RWPE1 (cell line): ENCODE measurements at places on chromosomes 1 and 21.

DNA sequence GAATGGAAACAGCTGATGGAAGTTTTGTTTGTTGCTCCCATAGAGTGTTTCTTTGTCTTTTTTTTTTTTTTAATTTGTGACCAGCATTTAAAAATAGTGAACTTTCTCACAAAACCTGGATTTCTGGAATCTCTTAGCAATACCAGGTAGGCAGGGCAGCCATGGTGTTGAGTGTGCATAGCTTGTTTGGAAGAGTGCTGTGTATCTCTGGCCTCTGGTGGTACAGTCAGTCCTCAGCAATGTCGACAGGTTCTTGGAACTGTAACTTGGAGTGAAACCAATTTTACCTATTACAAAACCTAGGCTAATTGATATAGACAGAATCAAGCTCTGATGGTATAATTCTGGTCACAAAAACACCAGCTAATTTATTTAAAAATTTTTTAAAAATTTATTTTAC, 6.7 kb downstream of the AADACL3 start:
- DNase-seq: no peak

DNA sequence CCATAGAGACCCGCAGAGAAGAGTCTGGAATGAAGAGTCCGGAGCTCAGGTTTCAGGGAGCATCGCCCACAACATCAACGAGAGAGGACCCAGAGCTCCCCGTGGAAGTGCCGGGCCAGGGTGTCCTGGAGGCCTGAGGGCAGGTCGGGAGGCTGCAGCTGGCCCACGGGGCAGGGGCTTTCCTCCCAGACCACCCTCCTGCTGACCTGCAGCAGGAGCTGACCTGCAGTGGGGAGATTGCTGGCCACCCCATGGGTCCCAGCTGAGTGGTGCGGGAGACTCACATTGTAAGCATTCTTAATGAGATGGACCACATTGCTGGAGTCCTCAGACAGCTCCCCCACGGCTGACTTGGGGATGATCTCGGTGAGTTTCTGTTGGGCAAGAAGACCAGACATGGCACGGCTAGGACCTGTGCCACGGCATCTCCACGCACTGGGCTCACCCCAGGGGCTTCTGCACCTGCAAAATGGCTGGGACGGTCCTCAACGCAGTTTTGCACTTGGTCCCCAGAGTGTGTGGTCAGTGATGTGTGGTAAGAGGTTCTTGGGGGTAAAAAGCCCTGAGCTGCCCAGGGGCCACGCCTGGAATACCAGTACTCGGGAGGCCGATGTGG, 21.3 kb upstream of the PTTG1IP start:
- no peak for DNase-seq

- DNase-seq: no peak
Observed at GRCh38 chr1:60581455-60582220, 500.7 kb upstream of the NFIA start.

DNA sequence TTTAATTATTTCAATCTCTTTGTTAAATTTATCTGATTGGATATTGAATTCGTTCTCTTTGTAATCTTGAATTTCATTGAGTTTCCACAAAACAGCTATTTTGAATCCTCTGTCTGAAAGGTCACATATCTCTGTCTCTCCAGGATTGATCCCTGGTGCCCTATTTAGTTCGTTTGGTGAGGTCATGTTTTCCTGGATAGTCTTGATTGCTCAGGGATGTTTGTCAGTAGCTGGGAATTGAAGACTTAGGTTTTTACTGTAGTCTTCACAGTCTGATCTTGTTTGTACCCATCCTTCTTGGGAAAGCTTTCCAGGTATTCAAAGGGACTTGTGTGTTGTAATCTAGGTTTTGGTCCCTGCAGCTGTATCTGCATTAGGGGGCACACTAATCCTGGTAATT, 6.8 kb upstream of the MTARC2 start:
- no peak for DNase-seq

DNA sequence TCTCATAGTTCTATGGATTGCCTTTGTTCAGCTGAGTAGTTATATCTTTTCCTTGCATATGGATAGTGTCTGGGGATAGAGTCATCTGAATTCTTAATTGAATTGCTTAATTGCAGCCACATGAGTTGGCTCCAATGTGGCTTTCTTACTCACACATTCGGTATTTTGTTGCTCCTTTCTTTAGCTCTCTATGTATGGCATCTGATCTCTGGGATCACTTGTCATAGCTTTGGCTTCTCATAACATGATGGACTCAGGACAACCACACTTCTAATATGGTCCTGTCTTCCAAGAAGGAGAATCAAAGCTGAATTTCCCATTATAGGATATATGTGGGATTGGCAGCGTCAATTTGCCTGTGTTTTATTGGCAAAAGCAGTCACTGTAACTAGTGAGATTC, 716.2 kb downstream of the NCAM2 start:
- DNase-seq: no peak

DNA sequence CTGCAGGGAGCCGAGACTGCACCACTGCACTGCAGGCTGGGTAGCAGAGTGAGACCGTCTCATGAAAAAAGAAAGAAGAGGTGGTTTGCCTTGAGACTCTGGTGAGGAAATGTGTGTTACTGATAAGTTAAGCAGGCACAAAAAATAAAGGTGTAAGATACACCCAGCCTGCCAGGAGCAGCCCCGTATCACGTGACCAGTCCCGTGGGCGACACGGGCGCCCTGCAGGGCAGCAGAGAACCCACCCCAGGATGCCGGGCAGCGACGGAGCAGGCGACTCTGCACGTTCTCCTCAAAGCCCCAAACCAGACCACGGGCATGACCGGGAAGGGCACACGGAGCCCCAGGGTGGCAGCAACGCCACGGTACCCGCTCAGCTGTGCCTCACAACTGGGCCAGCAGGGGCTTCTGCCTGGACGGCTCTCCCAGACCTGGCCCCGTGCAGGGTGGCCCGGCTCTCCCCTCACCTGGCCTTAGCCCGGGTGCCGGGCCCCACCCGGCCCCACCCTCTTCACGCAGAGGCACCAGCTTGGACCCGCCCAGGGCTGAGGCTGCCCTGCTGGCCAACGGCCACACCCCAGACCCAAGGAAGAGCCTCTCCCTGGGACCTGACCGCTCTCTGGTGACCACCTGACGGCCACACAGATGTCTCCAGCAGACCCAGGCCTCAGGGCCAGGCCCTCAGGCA, 8.1 kb upstream of the TNFRSF4 start:
- DNase-seq: no peak

DNA sequence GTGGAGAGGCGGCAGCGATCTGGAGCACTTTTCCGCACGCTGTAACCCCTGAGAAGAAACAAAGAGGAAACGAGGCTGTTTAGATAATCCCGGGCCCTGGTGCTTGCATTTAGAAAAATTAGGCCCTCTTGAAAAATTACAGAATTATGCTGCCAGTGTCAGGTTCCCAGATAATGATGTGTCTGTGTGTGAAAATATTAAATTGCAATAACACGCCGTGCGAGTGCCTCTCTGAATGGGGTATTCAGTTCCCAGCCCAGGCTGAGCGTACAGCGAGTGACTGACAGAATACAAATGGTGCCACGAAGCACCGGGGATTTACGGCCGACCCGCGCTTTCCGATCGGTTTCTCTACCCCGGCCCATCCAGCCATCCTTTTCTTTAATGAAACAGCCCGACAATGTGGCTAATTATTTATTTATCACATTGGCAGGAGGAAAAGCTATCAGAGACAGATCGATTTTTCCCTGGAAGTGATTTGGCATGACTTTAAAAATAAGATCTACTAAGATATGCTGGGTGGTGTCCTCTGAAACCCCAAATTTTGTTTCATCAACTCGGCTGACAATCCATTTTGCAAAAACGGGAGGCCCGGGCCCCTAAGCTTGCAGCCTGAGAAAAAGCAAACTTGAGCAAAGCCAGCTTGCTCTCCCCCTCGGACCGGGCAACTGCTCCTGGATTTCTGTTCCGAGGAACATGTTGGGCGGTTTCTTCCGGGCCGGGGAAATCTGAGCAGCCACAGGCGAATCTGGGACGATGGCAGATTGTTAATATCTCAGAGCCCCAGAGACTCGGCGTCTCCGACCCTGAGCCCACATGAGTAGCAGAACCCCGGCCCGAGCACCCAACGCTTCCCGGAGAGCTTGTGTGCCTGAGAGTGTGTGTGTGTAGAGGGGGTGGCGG, 11.3 kb downstream of the PRDM16 start:
- no peak for DNase-seq
